Caudate nucleus (tissue), 63 donors: ENCODE measurements at places on chromosomes 2 and 18.

GRCh38 chr2:3456125-3456524, 63.2 kb downstream of the ADI1 start:
- no peak for DNase-seq

GRCh38 chr2:38557217-38557616, 45.5 kb downstream of the HNRNPLL start:
- DNase-seq = no peak

DNA sequence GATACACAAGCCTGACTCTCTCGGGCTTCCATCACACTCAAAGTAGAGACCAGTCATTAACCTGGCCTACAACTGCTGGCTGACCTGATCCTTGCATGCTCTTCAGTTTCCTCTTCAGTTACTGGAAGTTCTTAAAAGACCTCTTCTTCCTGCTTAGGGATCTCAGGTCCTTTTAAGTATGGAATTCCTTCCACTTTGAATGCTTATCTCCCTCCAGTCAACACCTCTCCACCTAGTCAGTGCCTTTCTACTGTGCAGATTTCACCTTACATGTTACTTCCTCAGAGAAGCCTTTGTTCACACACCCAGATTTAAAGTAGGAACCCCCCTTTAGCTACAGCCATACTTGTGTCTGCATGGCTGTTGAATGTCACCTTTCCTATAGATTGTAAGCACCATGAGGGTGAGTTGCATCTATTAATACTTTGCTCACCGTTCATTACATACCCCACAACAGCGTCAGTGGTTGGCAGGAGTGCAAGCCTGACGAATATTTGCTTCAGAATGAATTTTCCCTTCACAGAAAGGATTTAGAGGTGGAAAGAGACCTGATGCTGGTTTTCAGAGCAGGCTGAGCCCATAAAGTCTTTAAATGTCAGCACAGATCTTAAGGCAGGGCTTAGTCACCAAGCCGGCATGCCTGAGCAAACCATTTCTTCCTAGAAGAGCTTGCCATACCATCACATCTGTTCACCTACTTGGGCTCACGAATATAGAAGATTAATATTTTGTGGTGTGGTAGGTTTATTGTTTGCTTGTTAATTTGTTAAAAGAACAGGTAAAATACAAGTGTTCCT, 90.1 kb downstream of the ACVR1 start:
- no peak for DNase-seq

GRCh38 chr2:108316461-108317258, 28.0 kb downstream of the SULT1C2 start:
- DNase-seq = no peak

DNA sequence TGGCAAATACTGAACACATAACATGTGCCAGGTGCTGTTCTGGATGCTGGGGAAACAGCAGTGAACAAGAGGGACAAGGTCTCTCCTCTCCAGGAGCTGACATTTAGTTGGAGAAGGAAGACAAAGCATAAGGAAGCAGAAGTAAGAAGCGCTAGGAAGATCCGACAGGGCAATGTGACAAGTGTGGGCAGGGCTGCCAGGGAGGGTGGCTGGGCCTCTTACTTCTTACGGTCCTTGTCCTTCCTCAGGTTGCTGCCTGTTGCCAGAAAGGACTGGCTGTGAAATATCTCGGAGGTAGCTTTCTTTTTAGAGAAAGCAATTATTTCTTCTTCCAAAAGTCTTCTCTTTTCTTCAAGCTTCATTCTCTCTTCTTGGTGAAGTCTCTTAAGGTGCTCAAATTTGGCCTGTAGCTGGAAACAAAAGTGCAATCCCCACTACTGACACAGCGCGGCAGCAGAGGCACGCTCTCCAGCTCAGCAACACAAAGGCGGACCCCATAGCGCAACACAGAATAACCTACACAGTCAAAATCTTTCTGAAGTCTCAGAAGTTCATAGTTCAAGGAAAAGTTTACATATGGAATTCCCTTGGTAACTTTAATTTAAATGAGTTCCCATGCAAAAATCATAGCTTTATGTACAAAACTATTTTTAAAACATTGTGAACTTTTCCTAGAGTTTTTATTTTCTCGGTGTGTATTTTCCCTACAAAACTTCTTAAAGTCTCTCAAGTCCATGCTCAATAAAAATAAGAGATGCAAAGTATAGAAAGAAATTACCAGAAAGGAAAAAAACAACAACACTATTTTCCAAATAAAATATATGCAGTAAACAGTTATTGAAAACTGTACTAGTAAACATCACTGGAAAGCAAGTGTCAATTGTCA, 67.7 kb downstream of the SEPTIN10 start:
- DNase-seq = peak; percentile 23

GRCh38 chr2:40668425-40668824, 216.5 kb upstream of the SLC8A1 start:
- DNase-seq = no peak

GRCh38 chr2:47654790-47655562, 128.0 kb upstream of the MSH6 start:
- DNase-seq = no peak

DNA sequence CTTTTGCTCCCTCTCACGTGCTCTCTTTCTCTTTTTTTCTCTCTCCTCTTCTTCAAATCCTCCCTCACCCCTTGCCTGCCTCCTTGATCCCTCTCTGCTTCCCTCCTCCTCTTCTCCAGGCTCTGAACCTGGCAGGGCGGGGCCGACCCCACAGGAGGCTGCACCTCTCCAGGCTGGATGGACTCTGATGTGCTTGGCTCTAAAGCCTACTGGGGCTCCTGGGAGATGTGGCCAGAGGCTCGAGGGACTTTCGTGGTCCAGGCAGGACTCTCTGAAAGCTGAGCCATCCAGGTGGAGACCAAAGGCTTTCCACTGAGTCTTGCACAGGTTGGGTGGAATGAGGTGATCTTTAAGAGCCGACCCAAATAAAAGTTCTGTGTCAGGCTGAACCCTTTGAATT, 25.4 kb downstream of the DYSF start:
- DNase-seq = no peak

GRCh38 chr2:162475661-162476060, 131.7 kb downstream of the GCA start:
- peak; percentile 82 for DNase-seq

DNA sequence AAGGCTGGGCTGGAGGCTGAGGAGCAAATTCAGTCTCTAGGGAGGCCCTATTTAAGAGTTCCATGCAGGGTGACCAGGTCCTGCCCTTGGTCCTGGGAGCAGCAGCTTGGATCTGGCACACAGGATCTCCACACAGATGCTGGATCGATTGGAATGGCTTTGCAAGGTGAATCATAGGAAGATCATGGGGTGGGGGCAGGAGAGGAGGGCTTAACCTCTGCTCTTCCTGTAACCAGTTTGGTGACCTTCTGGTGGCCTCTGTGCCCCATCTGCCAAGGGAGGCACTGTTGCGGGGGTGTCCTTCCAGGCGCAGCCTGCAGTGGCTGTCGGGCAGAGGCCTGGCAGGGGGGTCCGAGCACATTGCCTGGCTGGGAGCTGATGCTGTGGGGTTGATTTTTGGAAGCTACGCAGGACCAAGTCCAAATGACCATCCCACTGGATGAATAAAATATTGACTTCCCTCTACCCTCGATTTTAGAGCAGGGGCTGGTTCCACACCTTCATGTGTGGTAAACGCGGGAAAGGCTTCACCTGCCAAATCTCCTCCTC, 79.7 kb downstream of the EDAR start:
- no peak for DNase-seq
